SIG-M5 (cell line): ENCODE measurements at places on chromosomes 2 and 18.

- no peak for DNase-seq
Measured at GRCh38 chr2:32663864-32664263, 36.0 kb downstream of the TTC27 start.

DNA sequence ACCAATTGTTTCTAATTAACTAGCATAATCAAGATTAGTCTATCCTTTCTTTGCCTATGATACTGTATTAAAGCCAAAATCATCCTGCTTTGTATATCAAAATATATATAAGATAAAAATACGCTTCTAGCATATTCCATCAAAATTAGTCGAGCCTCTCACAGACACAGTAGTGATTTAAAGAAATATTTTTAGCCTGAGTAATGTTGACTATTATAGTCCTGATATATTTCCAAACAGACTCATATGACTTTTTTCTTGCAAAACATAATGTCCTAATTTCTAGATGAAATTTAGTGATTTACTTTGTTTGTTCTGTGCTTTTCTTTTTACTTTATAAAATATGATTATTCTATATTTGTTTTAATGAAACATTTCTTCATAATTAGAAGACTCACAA is 30.9 kb downstream of the FAP start:
- DNase-seq = no peak

DNA sequence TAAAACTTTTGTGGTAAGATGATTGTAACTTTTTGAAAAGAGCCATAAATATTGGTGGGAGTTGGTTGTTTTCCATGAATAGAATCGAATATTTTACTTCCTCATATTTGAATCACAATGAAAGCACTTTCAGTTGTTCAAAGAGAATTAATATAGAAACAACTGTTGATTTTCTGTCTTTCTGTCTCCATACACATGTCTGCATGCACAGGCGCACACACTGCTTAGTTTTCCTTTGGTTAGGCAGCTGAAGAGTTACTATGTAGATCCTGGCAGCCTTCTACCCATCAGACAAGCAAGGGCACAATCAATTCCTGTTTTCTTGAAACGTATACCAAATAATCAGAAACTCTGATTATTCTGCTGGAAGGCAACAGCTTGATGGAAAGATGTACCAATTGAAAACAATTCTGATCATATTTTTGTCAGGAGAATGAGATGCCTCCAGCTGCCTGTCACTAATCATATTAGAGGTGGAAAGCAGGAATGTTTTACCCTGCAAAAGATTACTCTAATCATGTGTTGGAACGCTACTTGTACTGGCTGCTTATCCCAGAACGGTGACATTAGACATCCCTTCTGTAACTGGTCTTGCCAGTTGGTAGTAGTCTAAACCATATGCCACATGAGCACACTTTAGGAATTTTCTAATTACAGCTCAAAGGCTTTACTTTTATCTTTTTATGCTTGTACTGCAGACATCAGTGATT is 24.0 kb downstream of the SPATS2L start:
- no peak for DNase-seq

DNA sequence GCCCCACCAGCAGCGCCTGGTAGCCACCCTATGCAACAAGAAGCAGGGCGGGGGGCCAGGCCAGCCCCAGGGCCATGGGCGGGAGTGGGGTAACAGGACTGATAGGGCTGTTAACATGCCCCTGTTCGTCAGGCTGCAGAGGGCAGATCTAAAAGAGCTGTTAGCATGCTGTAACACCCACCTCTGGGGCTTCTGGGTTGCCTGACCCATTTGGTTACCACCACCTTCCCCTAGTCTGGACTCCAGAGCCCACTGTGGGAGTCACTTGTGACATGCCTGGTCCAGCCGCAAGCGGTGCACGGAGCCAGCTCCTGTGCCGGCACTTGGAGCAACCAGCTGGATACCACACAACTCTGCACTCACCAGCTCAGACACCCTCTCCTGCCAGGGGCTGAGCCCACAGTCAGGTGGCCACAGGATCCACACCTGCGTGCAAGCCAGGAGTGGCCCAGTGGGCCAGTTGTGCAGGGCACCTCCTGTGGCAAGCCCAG is 2.1 kb downstream of the METTL8 start:
- DNase-seq = no peak

- no peak for DNase-seq
Measured at GRCh38 chr2:160726046-160726445, 232.4 kb upstream of the RBMS1 start.

GRCh38 chr2:64313398-64313723 is 140.6 kb upstream of the LGALSL start:
- DNase-seq = no peak

- no peak for DNase-seq
Measured at GRCh38 chr2:140257692-140258300, 1477.6 kb upstream of the NXPH2 start.
